ENCODE measurements at places on chromosomes 2 and 18.
A peak's percentile ranks its signal among the peaks of the same experiment; 100 is the strongest.

DNA sequence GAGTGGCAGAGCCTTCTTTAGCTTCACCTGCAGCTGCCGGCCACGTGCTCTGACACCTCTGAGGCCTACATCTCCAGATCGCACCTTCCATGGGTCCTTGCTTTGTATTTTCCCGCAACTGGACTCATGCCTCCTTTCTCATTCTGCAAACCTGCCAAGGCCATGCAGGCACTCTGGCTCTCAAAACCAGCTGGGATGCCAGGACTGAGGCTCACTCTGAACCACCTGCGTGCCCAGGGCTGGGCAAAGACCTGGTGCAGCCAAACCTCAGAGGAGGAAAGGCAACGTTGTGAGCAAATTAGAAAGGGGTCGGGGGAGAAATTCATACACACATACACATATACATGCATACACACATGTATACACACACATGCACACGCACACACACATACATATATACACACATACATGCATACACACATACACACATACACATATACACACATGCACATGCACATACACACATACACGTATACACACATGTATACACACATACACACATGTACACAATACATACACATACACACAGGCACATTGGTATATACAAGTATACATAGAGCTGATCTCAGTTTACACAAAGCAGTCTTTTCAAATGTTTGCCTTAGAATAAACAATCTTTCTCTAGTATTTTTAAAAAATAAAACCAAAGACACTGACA lies 125.2 kb downstream of the RTP5 start:
- no peak for DNase-seq

- DNase-seq, result peak; percentile 77
Observed at GRCh38 chr2:44550561-44550960, 188.8 kb downstream of the CAMKMT start.

DNA sequence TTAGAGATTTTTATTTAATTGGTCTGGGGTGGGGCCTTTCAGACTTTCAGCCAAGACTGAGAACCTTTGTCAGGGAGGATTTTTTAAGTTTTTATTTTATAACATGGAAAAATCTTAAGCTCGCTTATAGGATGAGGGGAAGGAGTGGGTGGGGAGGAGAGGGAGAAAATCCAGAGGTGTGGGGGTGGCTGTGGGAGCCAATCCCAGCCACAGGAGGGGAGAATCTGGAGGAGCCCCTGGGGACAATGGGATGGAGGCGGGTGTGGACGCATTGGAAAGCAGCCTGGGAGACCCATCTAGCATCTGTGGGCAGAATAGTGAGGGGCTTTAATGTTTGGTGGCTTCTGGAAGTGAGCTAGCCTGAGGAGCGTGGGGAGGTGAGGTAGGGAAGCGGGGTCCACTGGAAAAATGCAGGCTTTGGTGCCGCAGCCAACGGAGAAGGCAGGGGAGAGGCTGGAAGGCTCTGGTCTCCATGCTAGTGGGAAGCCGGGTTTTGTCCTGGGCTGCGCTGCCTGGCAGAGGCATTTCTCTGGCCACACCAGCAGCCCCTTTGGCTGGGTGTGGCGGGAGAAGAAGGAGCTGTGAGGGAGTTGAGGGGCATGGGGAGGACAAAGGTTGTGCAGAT lies 11.5 kb upstream of the INPP5D start:
- no peak for DNase-seq

DNA sequence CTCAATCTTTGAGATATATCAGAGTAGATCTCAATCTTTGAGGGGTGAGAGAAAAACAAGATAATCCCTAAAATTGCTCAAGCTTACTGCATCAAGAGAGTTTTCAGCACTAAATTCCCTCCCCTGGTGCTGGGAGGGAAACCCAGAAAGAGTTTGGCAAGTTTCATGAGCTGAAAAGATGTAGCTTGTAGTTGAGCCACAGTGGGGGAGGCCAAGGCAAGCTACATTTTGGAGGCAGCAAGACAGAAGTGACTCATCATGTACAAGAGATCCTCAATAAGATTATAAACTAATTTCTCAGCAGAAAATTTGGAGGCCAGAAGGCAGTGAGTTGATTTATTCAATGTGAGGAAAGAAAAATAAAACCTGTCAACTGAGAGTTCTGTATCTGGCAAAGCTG lies 308.2 kb downstream of the PIEZO2 start:
- DNase-seq, result no peak

- no peak for DNase-seq
Observed at GRCh38 chr2:134499307-134499926, 219.4 kb downstream of the TMEM163 start.

GRCh38 chr2:159124441-159124911 lies 156.0 kb downstream of the TANC1 start:
- peak; percentile 90 for DNase-seq

- no peak for DNase-seq
Observed at GRCh38 chr18:49139766-49140165, 189.0 kb upstream of the SMAD7 start.

- no peak for DNase-seq
Observed at GRCh38 chr2:103445347-103445746, 683.5 kb downstream of the TMEM182 start.

DNA sequence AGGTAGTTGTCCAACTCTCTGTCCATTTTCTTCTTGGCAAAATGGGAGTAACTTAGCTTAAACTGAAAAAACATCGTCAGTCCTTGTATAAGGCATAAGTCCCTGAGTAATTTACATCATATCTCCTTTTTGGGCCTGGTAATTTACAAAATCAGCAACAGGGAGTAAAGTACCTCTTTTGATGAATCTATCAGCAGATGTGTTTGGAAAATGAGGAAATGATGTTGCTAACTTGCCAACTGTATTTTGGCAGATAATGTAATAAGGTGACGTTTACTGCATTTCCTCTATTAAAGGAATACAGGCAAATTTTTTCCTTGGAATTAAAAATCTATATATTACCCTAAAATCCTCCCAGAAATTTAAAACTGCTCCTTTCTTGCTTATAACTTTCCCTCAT lies 29.2 kb downstream of the ANKRD44 start:
- DNase-seq, result peak; percentile 73

GRCh38 chr2:215782295-215782694 lies 231.1 kb downstream of the MREG start:
- DNase-seq, result no peak

GRCh38 chr2:127510073-127510472 lies 16.2 kb downstream of the IWS1 start:
- no peak for DNase-seq

DNA sequence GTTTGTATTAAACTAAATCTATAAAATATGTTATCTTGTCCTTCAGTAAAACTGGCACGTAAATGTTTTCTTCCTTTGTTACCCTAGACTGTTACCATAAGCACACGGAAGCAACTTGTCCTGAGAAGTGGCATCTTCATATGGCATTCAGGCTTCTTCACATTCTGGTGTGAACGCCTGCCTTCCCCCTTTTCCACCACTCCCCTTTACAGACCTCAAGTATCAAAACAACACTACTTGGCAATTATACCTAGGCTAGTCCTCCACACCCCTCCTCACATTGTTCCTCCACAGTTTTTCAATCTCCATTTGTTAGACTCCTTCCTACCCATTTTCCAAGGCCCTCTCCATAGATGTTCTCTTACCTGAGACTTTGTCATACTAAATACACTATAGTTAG lies 2.9 kb downstream of the MEX3C start:
- no peak for DNase-seq

DNA sequence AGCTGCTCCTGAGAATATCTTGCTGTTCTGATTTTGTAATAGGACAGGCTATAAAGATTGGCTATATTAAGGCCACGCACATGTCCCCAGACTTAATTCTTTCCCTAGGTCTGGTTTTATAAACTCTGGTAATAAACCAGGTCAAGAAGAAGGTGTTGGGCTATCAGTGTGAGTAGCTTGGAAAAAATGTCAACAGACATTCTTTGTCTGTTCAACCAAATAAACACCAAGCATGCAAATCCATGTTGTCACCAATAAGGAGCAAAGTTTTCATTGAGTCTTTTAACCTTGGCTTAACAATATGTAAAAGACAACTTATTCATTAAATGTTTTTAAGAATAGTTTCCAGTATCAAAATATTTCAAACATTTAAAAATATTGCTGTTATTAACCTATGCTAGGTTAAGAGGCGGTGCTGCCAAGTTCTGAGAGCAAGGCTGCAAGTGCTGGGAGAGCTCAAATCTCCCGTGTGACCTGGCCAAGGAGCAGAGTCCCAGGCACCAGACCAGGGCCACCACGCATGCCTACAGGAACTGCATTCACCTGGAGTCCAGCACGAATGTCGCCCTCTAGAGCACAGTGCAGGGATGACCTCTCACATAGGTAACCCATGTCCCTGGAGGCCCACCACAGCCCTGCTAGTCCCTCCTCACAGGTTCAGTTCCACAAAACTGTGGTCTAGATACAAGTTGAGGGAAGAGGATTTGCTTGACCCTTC lies 120.5 kb upstream of the POU3F3 start:
- DNase-seq, result no peak

DNA sequence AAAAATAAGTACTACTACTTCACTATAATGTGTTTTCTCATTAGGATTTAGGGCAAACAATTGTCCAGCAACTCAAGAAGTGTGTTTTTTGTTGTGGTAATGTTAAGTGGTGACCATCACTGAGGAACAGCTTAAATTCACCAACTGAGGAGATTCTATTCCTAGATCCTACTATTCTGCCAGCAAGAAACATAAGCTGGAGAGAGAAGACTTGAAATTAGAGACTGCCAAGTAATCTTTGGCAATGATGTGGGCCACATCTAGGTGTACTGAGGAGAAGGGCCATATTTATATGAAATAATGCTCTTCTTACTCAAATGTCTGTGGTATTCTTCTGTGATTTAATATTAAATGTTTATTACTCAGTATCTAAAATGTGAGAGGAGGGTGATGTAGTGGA lies 44.3 kb upstream of the MSTN start:
- DNase-seq, result no peak

Data from MV-4-11 (cell line).